ENCODE measurements at places on chromosomes 1 and 21.

GRCh38 chr1:112694363-112694929, 12.5 kb downstream of the RHOC start:
- no peak for DNase-seq

GRCh38 chr21:28152732-28153131, 839.9 kb downstream of the LTN1 start:
- DNase-seq = peak; percentile 1

GRCh38 chr1:207514890-207515289, 18.9 kb downstream of the CR1 start:
- DNase-seq = no peak

- peak; percentile 26 for DNase-seq
These were observed 94.4 kb upstream of the TNFSF4 start for GRCh38 chr1:173301507-173301906.

DNA sequence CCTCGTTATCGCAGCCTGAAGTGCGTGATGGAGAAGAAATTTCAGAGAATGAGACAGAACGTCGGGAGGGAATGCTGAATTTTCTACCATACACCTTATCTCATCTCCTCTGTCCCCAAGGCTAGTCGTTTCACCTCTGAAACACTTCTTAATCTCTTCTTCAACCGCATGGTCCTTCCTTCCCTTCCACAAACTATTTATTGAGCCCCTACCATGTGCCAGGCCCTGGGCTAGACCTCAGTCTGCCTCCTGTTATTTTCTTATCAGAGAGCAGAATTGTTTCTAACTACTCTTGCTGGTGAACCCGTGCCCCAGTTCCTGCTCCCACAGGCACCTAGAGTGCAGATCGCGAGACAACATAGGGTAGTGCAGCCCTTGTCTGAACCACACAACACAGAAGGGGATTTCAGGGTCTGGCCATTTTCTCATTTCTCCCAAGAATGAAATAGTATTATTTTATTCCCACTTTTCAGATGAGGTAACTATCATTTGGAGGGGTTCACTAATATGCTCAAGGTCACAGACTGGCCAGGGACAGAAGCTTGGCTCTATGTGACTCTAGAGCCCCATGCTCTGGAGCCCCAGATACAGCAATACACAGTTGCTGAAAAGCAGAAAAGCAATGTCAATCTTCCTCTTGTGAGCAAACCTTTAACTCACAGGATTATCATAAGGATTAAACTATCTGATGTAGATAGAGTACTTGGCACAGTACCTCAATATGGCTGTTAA, 598 bp upstream of the ADIPOR1 start:
- no peak for DNase-seq

GRCh38 chr21:19535356-19535755, 1131.8 kb upstream of the TMPRSS15 start:
- DNase-seq = no peak

- peak; percentile 16 for DNase-seq
These were observed 62.4 kb downstream of the CD247 start for GRCh38 chr1:167455786-167456446.

GRCh38 chr1:117930173-117930447, 571 bp downstream of the WDR3 start:
- no peak for DNase-seq

- peak; percentile 32 for DNase-seq
These were observed 1.8 kb upstream of the MCOLN2 start for GRCh38 chr1:84998642-84999280.

Measured in ELR (cell line).